ENCODE measurements at places on chromosomes 1 and 21. TPM values are rescaled to one million over a fixed set of nuclear protein-coding genes. Genes with fewer than 3 reads are reported as not detected.
A peak's percentile ranks its signal among the peaks of the same experiment; 100 is the strongest.

GRCh38 chr1:46605232-46605631 is 1.2 kb upstream of the MKNK1 start:
- H3K27ac ChIP-seq, result no peak overlapping the region
- H3K4me3 ChIP-seq, result no peak overlapping the region
- no peak for DNase-seq
- no peaks in the 10 kb centered on the region for H3K27me3 ChIP-seq

DNA sequence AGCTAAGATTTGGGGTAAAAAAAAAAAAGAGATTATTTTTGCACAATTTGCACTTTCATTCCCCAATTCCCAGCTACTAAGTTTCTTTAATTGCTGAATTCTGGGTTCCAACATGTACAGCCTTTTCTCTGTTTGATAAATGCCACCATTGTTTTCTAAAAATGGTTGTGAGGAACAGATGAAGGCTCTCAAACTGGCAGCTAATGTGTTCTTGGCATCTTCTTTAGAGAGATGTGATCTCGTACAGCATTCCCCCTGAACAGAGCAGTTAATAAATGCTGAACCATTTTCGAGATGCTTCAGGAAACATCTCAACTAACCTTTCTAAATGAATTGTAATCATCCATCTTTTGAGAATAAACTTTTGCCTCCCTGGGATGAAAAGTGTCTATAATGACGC is 107.9 kb upstream of the DYNLT5 start:
- no peak overlapping the region for H3K4me3 ChIP-seq
- no peak for DNase-seq
- peaks cover 4% of the 10 kb centered on the region for H3K36me3 ChIP-seq
- H3K4me1 ChIP-seq, result no peaks in the 10 kb centered on the region
- H3K27ac ChIP-seq, result no peak overlapping the region

Gene PDC
- polyA plus RNA-seq, result not detected

Gene BARHL2
- not detected for polyA plus RNA-seq

Gene USP33
- 27.2 TPM for polyA plus RNA-seq

Gene PPCS
- polyA plus RNA-seq, result 103 TPM

Gene NT5C1A
- polyA plus RNA-seq, result not detected

DNA sequence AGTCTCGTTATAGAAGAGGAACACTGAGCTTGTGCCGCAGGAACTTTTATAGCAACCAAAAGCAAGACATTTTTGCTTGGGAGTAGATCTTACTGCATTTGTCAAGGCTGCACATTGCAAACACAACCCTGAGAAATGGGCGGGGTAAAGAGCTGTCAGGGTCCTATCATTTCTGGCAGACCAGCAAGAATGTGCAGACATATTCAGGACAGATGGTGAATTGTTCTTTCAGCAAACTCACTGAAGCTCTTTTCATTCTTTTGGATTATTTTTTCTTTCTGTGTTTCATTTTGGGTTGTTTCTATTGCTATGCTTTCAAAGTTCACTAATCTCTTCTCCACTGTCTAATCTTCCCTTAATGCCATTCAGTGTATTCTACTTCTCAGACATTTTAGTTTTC is 5.1 kb upstream of the ACTN2 start:
- H3K4me1 ChIP-seq, result no peaks in the 10 kb centered on the region
- no peaks in the 10 kb centered on the region for H3K36me3 ChIP-seq
- no peak overlapping the region for H3K4me3 ChIP-seq
- no peaks in the 10 kb centered on the region for H3K27me3 ChIP-seq
- H3K27ac ChIP-seq, result no peak overlapping the region

DNA sequence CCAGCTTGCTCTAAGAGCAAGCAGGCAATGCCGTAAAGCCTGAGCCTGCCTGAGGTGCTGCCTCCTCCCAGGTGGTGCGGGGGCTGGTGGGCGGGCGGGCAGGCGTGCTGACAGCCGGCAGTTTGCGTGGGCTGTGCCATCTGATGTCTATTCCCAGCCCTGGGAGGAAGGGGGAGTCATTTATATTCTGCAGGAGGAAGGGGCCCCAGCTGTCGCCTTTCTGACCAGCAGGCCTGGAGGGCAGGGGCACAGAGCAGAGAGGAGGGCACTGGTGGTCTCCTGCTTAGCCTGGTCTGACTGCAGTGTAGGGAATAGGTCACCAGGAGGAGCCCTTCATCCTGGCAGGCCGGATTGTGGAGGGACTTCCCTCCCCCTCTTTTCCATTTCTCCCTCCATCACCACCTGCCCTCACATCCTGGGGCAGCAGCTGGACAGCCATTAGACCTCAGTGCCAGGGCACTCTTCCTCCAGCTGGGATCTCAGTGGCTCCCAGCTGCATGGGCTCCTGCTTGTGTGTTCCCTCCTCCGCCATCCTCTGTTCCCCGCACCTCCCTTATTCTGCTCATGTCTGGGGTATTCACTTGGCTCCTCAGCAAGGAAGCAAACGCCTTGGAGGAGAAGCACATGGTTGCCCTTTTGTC is 4.4 kb downstream of the CYB561D1 start:
- peaks cover 9% of the 10 kb centered on the region for H3K4me1 ChIP-seq

- no peak for DNase-seq
- H3K27ac ChIP-seq, result no peak overlapping the region
- no peaks in the 10 kb centered on the region for H3K27me3 ChIP-seq
- H3K36me3 ChIP-seq, result peaks cover 4% of the 10 kb centered on the region
Observed at GRCh38 chr1:15110867-15111230, 42.7 kb upstream of the TMEM51 start.

DNA sequence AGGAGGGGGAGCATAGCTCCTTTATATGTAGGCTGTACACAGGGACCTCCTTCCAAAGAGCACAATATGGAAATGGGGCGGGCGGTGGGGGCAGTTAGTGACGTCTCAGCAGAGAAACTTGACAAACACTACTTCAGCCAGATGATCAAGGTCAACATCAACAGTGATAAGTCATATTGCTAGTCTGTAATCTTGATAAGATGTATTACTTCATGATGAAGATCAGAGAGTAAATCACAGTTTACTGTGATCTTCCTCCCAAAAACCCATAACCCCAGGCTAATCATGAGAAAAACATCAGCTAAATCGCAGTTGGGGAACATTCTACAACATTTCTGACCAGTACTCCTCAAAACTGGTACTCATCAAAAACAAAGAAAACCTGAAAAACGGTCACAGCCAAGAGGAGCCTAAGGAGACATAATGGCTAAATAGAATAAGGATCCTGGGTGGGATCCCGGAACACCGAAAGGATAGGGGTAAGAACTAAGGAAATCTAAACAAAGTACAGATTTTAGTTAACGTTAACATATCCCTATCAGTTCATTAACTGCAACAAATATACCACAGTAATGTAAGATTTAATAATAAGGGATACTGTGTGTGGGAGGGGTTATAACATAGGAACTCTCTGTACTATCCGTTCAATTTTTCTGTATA is 20.2 kb downstream of the LPAR3 start:
- no peaks in the 10 kb centered on the region for H3K27me3 ChIP-seq
- no peak overlapping the region for H3K4me3 ChIP-seq
- H3K4me1 ChIP-seq, result peaks cover 10% of the 10 kb centered on the region
- no peak overlapping the region for H3K27ac ChIP-seq

GRCh38 chr1:24905355-24905978 is 24.6 kb downstream of the RUNX3 start:
- H3K27me3 ChIP-seq, result no peaks in the 10 kb centered on the region
- no peaks in the 10 kb centered on the region for H3K36me3 ChIP-seq
- no peaks in the 10 kb centered on the region for H3K4me1 ChIP-seq
- H3K4me3 ChIP-seq, result no peak overlapping the region
- peak; percentile 12 for DNase-seq

GRCh38 chr1:104746994-104747393 is 997.3 kb downstream of the AMY1C start:
- no peak overlapping the region for H3K27ac ChIP-seq
- H3K4me1 ChIP-seq, result no peaks in the 10 kb centered on the region
- H3K4me3 ChIP-seq, result no peak overlapping the region
- no peaks in the 10 kb centered on the region for H3K36me3 ChIP-seq
- H3K27me3 ChIP-seq, result no peaks in the 10 kb centered on the region

GRCh38 chr1:70205071-70205433 is 327 bp downstream of the LRRC40 start:
- peaks cover 11% of the 10 kb centered on the region for H3K36me3 ChIP-seq
- H3K4me1 ChIP-seq, result peaks cover 27% of the 10 kb centered on the region
- H3K4me3 ChIP-seq, result peak overlapping the region; percentile 76
- no peak for DNase-seq
- H3K27ac ChIP-seq, result peak overlapping the region; percentile 62

Measured in lung (tissue), 17 donors.